ENCODE measurements at places on chromosomes 3 and 15. TPM values are rescaled to one million over a fixed set of nuclear protein-coding genes. Genes with fewer than 3 reads are reported as not detected.

DNA sequence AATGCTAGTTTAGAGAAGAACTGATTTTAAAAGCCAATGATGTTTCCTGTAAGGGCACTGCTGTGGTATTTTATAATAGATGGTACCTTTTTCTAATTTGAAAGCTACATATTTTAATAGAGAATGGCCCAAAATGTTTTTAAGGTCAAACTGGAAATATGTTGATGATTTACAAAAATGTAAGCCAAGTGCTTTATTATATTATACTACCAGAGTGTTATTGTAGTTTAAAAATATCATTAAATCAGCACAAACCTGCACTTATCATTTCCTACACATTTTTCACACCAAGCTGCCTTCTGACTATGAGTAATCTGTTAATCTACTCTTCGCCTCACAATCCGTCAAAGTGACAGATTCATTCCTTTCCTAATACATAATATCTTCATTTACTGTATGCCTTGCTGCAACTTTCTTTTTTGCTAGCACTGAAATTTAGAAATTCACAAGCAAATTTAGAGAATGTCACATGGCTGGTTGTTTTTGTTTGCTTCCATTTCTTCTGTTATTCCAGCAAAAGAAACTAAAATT lies 126.4 kb upstream of the FAM3D start:
- no peak for DNase-seq

DNA sequence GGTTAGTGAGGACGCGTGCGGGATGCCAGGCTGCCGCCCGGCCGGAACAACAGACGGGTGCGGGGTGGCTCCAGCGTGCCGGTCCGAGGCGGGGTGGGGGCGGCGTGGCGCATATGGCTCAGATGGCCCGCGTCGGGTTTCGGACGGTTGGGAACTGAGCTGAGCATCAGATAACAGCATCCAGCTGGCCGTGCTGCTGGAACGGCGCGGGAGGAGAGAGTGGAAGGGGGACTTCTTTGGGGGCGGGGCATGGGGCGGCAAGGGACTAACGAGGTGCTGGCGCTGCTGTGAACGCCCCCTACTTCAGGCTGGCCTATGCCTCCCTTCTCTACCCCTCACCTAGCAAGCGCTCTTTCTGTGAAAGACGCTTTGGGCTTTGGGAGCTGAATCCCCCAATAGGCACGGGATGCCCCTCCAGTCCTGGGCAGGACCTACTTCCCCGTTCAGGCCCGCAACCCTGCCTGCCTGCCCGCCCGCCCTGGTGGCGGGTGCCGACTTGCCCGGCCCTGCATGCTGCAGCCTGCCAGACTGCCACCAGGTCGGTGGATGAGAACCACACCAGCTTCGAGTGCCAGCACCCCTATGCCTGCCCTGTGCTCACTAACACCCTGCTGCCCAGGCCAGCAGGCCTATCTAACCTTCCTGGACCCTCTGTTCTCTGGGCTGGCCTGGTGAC lies 542 bp downstream of the INKA1 start:
- DNase-seq = peak; percentile 71

- no peak for DNase-seq
Observed at GRCh38 chr15:90531147-90531546, 1.4 kb downstream of the CRTC3 start.

- DNase-seq = no peak
Observed at GRCh38 chr3:98010194-98010882, 24.8 kb downstream of the GABRR3 start.

GRCh38 chr3:177361081-177361938 lies 164.0 kb upstream of the TBL1XR1 start:
- no peak for DNase-seq

DNA sequence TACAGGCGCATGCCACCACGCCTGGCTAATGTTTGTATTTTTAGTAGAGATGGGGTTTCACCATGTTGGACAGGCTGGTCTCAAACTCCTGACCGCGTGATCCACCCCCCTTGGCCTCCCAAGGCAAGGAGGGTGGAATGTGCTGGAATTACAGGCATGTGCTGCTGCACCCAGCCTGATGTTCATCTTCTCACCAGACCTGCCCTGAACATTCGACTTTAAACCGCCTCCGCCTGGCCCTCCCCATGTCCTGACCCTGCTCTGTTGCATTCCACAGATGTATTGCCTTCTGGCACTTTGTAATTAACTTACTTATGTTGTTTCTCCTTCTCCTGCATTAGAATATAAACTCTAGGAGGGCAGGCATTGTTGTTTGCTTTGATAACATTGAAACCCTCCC lies 102.1 kb downstream of the LINGO1 start:
- no peak for DNase-seq

DNA sequence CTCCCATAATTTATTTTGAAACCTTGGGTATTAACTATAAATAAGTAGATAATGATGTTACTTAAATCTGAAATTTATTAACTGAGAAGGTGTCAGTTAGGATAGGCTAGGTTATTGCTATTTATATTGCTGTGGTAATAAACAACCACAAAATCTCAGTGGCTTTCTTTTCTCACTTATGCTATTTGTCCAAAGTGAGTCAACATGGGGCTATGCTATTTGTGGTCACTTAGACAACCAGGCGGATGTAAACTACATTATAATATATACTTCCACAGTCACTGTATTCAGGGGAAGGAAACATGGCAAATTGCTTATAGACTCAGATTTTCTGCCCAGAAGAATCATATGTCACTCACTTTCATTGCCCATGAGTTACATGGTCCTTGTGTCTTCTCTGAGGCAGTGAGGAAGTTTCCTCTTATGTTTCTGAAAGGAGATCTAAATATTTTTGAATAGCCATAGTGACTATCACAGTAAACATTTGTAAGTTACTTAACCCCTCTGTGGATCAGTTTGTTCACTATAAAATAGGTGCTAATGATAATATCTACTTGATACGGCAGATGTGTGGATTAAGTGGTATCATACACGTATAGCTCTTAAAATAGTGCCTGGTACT lies 19.8 kb downstream of the HMG20A start:
- no peak for DNase-seq

DNA sequence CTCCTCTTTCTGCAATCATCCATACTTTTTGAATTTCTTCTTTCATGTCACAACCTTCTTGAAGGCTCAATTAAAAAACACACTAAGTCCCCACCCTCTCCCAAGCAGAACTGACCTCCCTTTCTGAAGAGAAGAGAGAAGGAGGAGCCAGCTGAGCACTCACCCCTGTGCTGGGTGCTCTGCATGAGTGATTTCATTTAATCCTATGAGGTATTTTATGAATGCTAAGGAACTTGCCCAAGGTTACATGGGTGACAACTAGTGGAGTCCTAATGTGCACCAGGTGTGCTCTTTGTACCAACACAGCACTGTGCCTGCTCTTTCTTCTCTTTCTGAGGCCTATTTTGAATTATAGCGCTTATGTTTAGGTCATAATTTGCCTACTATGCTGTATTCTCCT lies 135.6 kb downstream of the DUT start:
- no peak for DNase-seq

DNA sequence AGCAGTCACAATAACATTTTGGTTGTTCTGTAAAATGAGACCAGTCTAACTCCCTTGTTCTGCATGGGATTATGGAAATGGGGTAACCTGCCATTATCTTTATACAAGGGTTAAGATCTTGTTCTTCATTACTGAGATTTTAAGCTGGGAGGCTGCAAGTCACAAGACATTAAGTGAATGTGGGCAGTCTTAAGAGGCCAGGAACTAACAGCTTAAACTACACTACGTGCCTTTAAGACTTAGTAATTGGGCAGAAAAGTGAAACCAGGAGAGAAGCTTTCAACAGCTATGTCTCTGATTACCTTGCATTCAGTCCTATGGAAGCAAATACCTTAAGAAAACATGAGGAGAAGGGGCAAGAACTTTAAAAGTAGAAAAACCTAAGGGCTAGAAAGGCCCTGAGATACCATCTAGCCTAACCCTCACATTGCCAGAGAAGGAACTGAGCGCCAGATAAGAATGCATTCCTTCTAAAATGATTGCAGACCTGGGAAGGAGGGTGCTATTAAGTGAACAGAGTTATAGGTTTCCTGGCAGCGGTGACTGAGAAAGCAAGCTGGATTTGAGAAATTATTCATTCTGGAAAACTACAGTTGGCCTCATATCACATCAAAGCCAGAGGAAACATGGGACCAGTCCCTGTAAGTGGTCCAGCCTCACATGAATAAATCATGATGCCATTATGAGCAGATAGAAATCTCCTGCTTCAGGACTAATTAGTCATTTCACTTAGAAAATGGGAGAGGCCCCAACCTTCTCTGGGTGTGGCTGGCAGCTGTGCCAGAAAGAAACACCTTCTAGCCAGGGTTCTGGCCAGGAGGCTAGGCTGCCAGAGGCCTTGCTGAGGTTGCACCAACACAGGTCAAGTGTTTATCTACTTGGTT lies 32.9 kb downstream of the DAPK2 start:
- DNase-seq = no peak

DNA sequence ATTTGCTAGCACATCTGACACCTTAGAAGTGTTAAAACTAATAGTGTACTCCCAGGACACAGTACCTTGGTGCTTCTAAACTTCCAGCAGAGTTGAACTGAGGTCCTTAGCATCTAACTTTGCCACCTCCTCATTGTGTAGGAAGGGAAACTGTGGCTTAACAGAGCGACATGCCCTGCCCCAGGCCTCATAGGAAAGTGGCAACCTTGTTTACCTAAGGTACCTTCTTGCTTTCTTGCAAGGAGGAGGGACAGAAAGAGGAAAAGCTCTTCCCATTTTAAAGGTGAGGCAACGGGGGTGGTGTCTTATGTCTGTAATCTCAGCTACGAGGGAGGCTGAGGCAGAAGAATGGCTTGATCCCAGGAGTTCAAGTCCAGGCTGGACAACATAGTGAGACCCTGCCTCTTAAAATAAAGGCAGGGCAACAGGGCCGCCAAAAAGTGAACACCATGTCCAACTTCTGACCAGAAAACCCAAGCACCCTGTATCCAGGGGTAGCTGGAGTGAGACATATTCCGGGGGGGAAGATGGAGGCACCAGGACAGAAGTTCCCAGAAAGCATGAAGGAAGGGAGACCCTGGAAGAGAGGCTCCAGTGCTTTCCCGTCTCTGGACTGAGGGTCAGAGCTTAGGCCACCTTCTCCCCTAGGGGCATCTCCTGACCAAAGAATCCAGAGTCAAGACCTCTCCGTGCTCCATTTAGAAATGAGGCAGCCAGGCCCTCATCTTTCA lies 540 bp upstream of the KLHL40 start:
- DNase-seq = no peak

DNA sequence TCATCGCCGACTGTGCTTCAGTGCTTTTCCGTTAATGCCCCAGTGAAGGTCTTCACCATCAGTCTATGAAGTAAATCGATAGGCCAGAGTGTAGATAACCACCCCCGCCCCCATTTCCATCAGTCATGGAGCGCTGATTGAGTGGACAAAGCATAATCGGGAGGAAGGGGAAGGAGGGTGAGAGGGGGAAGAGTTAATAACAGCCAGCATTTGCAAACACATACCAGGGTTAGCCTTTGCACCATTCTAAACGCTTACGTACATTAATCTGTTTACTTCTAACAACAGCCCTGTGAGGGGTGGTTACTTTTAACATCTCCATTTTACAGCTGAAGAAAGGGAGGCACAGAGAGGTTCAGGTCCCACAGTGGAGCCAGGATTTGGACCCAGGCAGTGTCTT lies 26.8 kb downstream of the EDEM1 start:
- no peak for DNase-seq

DNA sequence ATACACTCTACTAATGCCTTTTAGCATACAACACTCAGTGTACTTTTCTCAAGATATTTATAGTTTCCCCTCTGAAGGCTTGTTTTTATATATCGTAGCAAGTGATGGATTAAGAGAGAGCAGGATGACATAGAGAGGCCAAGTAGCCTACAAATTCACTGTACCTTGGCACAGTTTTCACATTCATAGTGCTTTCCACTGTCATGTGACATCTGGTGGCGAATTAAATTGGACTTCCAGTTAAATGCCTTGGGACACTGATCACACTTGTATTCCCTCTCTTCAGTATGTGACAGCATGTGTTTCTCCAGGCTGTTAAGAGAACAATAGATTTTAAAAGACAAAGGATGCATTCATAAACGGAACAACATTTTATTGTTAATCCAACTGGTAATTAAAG lies 541.1 kb downstream of the MECOM start:
- no peak for DNase-seq

- DNase-seq = no peak
Observed at GRCh38 chr3:27503526-27503925, 19.3 kb upstream of the SLC4A7 start.

DNA sequence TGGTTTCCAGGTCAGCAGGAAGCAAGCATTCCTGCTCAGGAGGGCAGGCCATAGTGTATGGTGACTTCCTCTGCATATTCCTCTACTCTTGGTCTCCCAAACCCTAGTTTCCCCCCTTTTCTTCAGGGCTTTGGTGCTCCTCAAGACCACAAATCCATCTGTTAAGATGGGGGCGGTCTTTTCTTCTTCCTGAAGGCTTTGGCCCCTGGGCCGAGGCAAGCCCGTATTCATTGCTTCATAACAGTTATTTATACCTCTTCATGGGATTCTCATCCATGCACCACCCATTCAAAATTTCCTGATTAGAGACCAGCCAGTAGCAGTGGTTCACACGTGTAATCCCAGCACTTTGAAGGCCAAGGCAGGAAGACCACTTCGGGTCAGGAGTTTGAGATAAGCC lies 62.1 kb upstream of the IL12A start:
- no peak for DNase-seq

DNA sequence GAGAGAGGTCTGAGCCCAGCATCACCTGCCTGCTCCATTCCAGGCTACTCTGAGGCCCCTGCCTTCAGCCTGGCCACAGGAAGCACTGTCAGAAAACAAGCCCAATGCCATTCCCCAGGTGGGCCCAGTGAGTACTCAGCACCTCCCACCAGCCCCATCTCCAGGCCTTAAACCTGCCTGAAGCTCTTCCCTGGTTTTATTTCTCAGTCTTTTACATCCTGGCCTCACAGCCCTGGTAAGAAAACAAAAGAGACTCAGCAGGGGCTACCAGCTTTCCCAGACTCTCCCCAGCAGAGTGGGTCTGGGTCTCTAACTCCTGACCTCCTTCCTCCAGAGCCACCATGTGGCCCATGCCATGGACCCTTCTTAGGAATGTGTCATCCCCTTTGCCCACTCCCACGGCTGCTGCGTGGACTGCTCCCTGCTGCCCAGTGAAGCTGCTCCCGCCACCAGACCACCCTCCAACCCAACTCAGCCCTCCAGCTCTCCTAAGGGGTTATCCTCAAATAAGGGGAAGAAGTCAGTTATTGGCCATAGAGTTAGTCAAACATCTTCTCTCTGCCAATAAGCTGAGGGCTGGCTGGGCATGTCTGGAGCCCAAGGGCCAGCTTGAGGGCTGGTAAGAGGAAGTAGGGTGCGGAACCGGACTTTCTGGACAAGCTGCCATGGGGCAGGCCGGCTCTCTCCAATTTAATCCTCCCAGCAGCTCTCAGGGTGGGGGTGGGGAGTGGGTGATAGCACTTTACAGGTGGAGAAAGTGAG lies 116.7 kb upstream of the LINGO1 start:
- DNase-seq = no peak

GRCh38 chr3:171840811-171841619 lies 2.1 kb upstream of the TMEM212 start:
- no peak for DNase-seq

SLC6A1 gene
- 1.2 TPM for polyA plus RNA-seq

ENTPD3 gene
- 1.9 TPM for polyA plus RNA-seq

ZIC1 gene
- not detected for polyA plus RNA-seq

UBP1 gene
- 96.8 TPM for polyA plus RNA-seq

IQCF5 gene
- polyA plus RNA-seq = not detected
